ENCODE measurements at places on chromosomes 4 and X.

GRCh38 chrX:149495573-149496071, 9.5 kb downstream of the IDS start:
- DNase-seq, result no peak

GRCh38 chr4:84920617-84921016, 45.9 kb downstream of the WDFY3 start:
- no peak for DNase-seq

DNA sequence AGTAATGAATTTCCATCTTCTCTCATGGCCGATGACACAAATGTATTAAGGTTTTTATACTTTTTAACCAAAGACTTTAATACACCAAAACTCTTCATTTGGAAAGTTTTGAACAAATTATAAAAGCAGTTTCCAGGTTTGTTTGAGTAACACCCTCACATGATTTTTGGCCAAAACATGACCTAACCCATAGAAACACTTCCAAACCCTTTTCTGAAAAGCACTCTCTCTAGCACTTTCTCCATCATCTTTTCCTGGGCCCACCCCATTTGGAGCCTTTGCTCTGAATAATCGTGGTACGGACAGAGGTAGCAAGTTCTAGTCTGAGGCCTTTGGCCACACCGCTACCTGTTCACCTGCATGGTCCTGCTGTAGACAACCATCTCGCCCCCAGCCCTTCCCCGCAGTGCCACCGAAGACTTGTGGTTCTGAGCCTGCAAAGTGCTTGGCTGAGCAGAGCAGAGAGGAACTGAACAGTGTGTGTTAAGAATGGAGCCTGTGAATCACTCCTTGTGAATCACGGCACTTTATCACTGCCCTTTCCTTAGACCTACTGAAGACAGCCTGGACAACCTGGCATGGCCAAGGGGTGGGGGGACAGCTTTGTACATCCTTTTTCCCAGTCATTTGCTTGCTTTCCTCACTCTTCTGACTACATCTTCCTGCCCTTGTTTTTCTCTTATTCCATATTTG, 181.8 kb downstream of the PTTG2 start:
- DNase-seq, result no peak

- DNase-seq, result no peak
These were observed 257.7 kb upstream of the SPOCK3 start for GRCh38 chr4:167492007-167492406.

GRCh38 chr4:136650541-136651277, 881.6 kb downstream of the PCDH18 start:
- DNase-seq, result no peak

DNA sequence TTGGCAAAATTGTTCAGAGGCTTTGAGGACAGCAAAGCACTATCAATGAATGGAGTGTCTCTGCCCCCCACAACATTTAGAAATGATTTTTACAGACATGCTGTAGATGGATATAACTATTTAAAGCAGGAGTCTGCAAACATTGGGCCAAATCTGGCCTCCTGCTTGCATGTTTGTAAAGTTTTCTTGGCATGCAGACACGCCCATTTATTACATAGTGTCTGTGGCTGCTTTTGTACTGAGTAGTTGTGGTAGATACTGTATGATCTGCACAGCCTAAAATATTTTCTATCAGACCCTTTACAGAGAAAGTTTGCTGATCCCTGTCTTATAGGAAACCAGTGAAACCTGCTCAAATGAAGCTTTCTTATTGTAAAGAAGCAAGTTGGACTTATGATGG, 45.5 kb upstream of the PHEX start:
- no peak for DNase-seq

DNA sequence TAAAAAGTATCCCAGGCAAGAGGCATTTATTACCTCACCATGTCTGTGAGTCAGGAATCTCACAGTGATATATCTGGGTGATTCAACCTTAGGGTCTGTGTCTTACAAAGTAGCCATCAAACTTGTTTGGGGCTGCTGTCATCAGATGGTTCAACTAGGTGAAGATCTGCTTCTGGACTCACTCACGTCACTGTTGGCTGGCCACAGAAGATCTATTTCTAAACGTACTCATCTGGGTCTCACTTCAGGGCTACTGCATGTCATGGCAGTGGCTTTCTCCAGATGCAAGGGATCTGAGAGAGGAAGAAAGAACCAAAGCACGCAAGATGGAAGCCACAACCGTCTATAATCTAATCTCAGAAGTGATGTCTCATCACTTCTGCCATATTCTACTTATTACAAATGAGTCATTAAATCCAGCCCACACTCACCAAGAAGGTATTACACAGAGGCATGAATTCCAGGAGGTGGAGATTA, 267.8 kb upstream of the ANKRD50 start:
- DNase-seq, result no peak

- no peak for DNase-seq
These were observed 13.8 kb downstream of the AP1AR start for GRCh38 chr4:112245383-112245782.

- no peak for DNase-seq
These were observed 3.8 kb upstream of the CENPC start for GRCh38 chr4:67549123-67549522.

- no peak for DNase-seq
These were observed 2.9 kb upstream of the CFP start for GRCh38 chrX:47632666-47633065.

- no peak for DNase-seq
These were observed 378.3 kb downstream of the PPP1R2C start for GRCh38 chrX:42399632-42400024.
